ENCODE measurements at places on chromosomes 3 and 15.

DNA sequence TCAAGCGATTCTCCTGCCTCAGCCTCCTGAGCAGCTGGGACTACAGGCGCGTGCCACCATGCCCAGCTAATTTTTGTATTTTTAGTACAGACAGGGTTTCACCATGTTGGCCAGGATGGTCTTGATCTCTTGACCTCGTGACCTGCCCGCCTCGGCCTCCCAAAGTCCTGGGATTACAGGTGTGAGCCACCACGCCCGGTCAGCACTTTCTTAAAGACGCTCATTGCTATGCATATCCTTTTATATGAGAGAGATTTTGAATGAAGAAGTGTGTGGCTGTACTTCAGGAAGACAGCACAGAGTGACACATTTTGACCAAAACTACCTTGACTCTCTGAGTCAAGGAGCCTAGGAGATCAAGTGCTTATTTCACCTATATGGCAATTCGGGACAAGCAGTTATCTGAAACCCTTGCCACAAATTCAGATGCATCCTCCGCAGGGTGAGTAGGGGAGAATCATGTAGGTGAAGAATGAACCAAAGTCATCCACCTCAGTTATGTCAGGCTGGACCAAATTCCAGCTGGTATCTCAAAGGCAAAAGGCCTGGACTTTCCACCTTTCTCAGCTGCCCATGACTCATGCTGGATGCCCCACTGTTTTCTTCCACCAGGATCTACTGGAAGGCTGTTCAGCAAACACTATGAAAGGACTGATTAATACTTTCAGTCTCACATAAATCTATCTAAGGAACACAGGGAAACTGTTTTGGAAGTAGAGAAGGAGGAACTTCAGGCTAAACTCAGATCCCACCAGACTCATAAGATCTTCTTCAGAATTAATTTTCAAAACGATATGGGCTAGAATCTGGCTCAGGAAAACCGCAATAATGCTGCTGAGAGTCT lies 31.9 kb downstream of the SUSD5 start:
- no peak for DNase-seq

DNA sequence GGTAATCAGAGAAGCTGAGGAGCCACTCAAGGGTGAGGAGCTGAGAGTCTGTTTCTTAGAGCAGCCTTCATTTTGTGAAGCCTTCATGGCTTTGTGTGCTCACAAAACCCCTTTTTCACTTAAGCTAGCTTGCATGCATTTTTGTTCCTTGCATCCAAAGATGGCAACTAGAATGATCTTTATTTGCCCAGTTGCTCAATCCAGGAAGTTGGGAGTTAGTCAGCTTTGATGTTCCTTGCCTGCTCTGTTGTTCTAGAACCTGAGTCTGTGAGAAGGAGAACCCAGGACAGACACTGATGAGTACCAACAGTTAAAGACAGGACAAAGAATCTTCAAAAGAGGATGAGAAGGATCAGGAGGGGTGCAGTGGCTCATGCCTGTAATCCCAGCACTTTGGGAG lies 81.8 kb downstream of the IL20RB start:
- no peak for DNase-seq

GRCh38 chr3:100086401-100086800 lies 27.9 kb downstream of the FILIP1L start:
- no peak for DNase-seq

GRCh38 chr3:156497326-156497725 lies 57.6 kb downstream of the SSR3 start:
- DNase-seq = no peak

DNA sequence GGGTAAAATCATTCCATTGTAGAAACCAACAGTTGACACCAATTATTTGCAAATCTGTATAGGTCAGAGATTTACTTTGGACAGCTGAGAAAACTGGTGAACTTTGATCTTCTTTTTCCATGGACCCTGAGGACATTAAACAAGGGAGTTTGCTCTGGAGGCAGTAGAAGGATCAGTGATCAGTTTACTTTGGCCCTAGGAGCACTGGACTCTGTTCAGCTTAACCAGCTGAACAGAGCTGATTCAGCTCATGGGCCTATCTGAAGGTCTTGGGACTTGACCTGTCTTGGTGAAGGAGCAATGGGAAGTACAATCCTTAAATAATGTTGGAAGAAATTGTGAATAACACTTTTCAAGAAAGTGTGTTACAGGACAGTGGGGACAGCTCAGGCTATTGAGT lies 15.2 kb upstream of the TF start:
- DNase-seq = no peak

DNA sequence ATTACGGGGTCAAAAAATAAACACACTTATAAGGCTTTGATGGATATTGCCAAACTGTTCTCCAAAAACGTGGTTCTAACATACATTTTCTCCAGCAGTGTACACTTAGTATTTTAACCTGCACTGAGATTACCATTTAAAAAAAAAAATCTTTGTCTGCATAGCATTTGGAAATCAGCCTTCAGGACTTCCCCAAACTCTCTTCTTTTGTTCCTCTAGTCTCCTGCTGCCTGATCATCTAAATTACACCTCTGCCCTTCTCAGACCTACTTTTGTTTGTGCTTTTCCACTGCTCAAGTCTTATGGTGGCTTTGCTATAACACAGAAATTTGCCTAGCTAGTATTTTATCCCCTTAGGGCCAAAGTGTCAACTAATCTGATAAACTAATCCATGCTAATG lies 3.8 kb downstream of the NCEH1 start:
- no peak for DNase-seq

DNA sequence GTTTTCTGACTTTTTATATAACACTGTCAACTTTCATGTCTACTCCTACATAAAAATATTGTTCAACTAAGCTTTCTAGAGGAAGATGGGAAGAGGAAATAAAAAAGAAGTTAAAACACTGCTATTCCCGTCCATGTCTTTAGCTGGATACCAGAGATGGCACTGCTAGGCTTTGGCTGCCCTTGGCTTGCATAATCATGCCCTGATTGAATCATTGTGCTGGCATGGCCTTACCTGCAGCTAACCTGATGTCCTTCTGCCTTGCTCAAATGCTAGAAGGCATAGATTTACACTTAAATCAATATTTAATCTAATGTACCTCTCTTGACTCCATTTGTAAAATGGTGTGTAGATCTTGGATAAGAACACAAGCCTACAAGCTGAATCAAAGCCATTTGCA lies 539.7 kb upstream of the IL12A start:
- DNase-seq = no peak

GRCh38 chr3:146246526-146246925 lies 4.4 kb downstream of the PLSCR4 start:
- DNase-seq = no peak

DNA sequence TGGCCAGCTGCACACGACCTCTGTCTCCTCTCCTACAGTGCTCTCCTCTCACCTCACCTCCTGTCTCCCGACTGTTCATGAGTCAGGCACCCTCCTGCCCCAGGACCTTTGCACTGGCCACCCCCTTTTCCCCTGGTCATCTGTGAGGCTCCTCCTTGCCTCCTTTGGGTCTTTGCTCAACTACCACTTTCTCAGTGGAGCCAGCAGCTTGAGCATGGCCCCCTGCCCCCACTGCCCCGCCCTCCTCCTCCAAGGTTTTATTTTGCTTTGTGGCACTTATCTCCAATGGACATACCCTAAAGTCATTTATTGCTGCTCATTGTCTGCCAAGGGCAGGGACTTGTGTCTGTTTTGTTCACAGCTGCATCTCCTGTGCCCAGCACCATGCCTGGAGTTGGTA lies 64.3 kb downstream of the MGLL start:
- no peak for DNase-seq

- DNase-seq = no peak
Observed at GRCh38 chr3:72754582-72754981, 93.7 kb downstream of the SHQ1 start.

- no peak for DNase-seq
Observed at GRCh38 chr15:99452728-99453636, 112.8 kb upstream of the MEF2A start.

DNA sequence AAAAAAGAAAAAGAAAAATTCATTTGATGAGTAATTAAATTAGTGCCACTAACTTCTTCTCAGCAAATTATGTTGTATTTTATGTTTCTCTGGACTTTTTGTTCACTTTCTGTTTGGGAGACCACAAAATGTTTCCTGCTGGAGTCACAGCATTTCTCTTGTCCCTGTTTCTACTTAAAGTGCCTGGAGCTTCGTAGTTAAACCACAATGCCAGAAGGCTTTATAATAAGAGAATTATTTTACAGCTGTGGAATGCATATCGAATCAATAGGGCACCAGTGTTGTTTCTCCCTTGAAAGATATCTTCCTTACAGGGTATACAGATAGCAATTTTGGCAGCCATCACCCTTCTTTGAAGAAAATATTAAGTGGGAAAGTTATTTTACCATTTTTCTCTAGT lies 3.2 kb downstream of the DTWD1 start:
- DNase-seq = no peak

DNA sequence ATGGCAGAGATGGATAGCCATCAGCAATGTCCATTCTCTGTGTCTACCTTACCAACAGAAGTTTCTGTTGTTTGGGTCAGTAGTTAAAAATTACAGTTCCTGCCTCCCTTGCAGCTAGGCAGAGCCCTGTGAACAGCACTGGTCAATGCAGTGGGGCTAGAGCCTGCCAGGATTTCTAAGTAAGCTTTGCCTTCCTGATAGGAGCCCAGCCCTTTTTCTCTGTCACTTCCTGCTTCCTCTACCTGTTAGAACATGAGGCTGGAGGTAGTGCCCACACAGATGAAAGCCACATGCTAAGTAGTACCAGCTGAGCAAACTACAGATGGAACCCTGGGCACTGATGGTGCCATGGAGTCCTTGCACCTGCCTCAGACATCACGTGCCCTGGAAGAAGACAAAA lies 45.0 kb downstream of the MGLL start:
- DNase-seq = no peak

All from DMS79 treated with DMSO at 0.1 percent for 48 hours (cell line).